DMS153 (cell line): ENCODE measurements at places on chromosomes 3 and 15.

GRCh38 chr15:92603743-92604470, 51.7 kb downstream of the FAM174B start:
- no peak for DNase-seq

DNA sequence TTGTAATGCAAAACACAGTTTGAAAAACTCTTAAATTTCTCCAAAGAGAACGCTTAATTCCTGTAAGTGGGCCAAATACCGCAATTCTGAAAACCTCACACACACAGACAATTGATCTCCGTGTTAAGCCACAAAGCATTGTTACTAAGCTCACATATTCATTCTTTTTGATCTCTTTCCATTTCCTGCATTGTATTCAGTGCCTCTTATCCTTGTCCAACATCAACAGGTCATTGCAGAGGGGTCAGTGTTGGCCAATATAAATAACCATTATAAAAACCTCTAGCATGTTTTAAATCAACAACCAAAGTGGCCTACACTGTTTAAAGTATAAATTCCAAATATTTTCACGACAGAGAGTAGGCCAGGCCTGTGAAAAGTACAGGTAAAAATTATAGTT, 171.1 kb downstream of the PDZRN3 start:
- no peak for DNase-seq

DNA sequence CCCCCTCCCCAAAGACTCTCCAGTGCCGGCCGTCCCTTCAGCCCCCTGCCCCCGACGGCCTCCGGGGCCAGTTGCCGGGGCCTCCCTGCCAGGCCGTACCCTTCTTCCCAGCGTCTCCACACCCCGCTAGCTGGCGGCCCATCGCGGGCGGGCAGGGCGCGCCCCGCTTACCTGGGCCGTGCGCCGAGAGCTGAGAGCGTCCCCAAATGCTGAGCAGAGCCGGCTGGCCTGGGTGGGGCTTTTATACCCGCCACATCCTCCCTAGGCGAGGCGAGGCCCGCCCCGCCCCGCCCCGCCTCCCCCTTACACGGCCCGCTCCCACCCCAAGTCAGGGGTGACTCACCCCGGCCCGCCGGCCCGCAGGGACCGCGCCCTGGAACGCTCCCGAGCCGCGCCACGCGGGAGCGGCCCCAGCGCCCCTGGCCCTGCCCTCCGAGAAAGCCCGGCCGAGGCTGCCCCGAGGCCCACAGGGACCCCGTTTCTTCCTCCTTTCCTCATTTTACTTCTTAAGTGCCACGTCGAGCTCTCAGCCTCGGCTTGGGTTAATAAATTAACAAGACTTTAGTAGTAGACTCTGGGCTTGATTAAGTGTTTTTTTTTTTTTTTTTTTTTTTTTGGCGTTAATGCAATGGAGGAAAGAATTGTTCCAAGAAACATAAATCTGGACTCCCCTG, at the start of gene ANXA2:
ANXA2 (minus strand) TSS at position 215 of the 674 bp plus-strand sequence. CDS start 11,911 bp downstream, outside the sequence.
- no peak for DNase-seq

GRCh38 chr3:1172644-1173043, 79.8 kb downstream of the CNTN6 start:
- no peak for DNase-seq

- no peak for DNase-seq
Observed at GRCh38 chr3:66994588-66994987, 3.5 kb upstream of the KBTBD8 start.
